ENCODE measurements at places on chromosomes 1 and 21.

DNA sequence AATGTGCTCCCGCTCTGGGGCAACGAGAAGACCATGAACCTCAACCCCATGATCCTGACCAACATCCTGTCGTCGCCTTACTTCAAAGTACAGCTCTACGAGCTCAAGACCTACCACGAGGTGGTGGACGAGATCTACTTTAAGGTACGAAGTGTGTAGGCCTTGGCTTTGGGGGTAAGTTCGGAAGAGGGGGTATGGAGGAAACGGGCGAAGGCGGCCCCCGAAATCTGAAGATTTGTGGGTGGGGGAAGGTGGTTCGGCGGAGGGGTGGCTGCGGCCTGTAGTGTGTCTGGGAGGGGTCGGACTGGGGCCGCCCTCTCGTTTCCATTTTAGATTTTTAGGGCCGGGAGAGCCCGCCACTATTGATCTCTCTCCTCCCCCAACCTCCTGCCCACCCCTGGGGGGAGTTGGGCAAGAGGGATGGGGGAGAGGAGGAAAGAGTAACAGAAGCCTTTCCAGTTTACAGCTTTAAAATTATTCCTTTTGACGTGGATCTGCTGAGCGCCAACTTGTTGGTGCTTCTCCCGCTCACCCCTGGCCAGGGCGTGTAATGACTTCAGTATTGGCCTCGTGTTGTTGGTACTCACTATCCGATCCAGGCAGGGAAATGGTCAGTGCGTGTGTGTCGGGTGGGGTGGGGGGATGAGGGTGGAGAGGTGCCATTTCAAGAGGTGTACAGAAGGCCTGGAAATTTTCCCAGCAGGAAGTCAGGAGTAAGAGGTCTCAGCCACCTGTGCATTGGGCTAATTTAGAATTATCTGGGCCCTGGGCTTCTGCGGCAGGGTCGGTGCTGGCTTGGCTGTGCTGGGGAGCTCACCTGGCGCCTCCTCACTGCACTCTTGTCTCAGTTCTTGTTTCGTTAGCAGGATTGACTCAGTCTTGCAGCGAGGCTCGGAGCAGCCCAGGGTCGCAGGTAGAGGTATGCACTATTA is 880 bp downstream of the PRPF38B start:
- DNase-seq: no peak

DNA sequence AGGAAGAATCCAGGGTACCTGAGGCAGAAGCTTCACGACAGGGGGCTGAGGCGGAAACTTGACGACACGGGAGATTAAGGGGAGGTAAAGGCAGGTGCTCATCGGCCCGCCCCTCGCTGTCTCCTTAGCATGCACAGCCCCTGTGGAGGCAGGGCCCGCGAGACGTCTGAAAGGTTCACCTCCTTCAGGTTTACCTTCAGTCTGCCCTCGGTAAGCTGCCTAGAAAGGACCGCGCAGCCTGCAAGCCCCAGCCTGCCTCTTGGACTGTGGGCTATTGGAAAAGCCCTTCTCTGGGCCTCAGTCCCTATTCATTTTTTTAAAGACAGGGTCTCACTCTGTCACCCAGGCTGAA is 28.5 kb downstream of the KNCN start:
- no peak for DNase-seq

DNA sequence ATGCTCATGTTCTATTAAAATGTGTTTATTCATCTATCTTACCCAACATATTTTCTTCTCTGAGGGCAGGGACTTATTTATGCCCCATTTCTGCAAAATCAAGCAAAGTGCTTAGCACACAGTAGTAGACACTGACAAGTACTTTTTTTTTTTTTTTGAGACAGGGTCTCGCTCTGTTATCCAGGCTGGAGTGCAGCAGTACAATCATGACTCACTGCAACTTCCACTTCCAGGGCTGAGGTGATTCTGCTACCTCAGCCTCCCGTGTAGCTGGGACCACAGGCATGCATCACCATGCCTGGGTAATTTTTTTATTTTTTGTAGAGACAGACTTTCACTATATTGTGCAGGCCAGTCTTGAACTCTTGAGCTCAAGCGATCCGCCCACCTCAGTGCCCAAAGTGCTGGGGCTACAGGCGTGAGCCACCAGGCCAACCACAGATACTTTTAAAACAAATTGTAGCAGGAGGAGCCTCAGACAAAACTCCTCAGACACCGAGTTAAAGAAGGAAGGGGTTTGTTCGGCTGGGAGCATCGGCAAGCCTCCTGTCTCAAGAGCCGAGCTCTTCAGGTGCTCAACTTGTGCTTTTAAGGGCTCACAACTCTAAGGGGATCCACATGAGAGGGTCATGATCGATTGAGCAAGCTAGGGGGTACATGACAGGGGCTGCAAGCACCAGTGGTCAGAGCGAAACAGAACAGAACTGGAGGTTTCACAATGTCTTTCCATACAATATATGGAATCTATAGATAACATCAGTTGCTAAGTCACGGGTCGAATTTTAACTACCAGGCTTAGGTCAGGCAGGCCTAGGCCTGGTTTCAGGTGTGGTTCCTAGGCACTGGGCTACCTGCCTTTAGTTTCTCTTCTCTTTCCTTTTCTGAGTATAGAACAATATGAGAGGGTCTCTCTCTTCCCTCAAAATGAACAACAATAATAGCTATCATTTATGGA is 5.7 kb upstream of the TMEM167B start:
- no peak for DNase-seq

- no peak for DNase-seq
These were observed 55.4 kb downstream of the SLC37A1 start for GRCh38 chr21:42568866-42569731.

DNA sequence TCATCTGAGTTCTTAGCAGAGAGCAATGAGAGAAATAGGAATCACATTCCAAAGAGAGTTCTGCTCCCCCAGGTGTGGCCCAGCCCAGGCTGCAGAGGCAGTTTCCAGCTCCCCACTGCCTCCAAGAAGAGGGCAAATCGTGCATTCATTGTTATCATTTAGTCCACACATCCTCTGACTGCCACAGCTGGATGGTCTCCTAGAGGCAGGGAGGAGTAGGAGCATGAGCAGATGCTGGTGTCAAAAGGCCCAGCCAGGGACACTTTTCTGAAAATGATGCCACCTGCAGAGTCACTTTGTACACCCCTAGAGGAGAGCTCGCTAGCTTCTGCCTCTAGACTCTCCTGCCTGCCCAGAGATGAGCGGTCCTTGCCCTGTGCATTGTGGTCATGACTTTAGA is 33.6 kb upstream of the GNPAT start:
- DNase-seq: no peak

- DNase-seq: no peak
These were observed 47.5 kb downstream of the TMCO4 start for GRCh38 chr1:19752083-19752696.

DNA sequence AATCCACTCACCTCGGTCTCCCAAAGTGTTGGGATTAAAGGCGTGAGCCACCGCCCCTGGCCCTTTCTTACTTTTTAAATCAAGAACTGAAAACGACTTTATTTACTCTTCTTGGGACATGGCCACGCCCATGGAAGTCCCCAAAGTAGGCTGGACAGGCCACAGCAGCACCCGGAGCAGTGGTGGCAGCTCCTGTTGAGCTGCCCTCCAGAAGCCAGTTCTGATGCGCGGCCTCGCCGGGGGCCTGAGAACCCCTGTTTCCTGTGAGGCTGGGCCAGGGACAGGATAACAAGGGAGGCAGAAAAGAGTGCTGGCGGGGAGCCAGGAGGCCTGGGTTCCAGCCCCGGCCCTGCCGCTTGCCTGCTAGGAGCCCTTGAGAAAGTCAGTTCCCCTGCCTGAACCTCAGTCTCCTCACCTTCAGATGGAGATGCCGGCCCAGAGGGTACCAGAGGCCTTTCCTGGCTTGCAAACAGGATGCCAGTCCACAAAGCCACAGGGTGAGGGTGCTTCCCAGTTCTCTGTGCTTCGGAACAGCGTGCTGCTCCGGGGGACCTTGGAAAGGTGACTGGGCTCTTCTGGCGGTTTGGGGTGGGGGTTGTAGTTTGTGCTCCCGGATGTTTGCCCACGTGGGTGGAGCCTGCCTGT is 59.4 kb downstream of the RUNX3 start:
- DNase-seq: no peak

GRCh38 chr1:171742577-171742922 is 685 bp upstream of the VAMP4 start:
- no peak for DNase-seq

DNA sequence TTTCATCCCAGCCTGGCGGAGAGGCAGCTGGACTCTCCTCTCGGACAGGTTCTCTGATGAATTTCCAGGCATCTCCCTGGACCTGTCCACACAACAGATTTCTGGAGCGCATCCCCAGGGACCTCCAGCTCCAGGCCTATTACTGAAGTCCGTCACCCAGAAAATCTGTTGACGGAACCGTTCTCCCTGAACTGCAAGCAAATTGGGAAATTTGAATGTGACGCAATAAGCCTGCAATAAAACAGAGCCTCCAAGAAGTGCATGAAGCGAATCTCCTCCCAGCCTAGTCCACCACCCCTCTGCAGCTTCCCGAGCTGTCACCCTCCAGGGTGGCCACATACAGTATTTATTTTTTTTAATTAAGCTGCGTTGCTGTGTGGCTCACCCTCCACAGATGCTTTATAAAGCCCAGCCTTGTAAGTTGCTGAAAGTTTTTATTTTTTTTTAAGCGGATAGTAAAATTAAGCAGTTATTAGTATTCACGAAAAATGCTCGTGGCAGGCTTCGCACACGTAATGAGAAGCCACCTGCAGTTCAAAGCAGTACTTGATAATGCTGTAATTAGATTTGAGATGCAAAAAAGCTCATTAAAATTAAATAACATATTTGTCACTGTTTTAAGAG is 173.3 kb downstream of the CAMTA1 start:
- DNase-seq: no peak

DNA sequence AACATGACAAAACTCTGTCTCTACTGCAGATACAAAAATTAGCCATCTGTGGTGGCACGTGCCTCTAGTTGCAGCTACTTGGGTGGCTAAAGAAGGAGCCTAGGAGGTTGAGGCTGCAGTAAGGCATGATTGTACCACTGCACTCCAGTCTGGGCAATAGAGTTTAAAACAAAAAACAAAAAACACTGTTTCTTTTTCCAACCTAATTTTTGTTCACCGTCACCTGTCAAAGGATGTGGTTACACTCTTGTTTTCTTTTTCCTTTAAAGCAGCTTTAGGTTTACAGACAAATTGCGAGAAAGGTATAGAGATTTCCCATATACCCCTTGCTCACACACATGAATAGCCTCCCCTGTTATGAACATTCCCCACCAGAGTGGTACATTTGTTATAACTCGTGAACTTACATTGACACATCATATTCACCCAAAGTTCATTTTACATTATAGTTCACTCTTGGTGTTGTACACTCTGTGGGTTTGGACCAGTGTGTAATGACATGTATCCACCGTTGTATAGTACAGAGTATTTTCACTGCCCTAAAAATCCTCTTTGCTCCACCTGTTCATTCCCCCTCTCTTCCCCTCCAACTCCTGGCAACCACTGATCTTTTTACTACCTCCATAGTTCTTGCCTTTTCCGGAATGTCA is 26.2 kb downstream of the SMG7 start:
- peak; percentile 45 for DNase-seq

GRCh38 chr21:18030248-18030647 is 211.1 kb upstream of the C21orf91 start:
- no peak for DNase-seq

GRCh38 chr1:225737161-225737560 is 40.5 kb upstream of the SRP9 start:
- no peak for DNase-seq

DNA sequence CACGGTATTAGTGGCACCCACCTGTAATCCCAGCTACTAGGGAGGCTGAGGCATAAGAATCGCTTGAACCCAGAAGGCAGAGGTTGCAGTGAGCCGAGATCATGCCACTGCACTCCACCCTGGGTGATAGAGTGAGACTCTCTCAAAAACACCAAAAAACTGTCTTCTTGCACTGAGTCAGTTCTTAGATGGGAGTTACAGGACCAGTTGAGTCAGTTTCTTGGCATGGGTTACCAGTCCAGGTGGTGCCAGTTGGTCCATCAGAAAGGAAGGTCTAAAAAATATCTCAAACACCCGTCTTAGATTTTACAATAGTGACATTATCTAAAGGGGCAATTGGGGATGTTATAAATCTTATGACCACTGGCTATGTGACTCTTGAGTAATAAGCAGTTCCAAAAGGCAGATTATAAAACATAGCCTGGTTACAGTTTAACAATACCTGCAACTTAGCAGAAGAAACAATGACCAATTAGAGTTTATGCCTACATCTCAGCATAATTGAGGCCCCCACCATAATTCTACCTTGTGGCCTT is 206.9 kb upstream of the FGGY start:
- no peak for DNase-seq

DNA sequence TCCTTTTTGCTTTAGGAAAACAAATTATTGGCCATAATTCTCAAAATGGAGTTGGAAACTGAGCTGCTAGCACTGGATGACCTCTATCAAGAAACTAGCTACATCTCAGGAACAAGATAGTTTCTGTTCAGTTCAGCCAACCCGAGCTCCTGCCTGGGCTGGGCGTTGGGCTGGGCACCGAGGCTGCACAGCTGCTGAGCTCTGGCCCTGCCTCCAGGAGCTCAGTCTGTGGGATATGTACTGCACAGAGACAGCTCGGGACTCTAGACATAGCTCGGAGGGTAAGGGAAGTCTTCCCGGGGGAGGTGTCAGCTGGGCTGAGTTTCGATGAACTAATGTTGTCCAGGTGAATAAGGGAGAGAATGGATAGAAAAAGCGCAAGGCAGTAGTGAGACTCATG is 24.5 kb upstream of the SLC1A7 start:
- no peak for DNase-seq

- DNase-seq: no peak
These were observed 934 bp downstream of the SCP2 start for GRCh38 chr1:52928015-52928404.

- no peak for DNase-seq
These were observed 221.3 kb downstream of the FOXD2 start for GRCh38 chr1:47659146-47659545.

DNA sequence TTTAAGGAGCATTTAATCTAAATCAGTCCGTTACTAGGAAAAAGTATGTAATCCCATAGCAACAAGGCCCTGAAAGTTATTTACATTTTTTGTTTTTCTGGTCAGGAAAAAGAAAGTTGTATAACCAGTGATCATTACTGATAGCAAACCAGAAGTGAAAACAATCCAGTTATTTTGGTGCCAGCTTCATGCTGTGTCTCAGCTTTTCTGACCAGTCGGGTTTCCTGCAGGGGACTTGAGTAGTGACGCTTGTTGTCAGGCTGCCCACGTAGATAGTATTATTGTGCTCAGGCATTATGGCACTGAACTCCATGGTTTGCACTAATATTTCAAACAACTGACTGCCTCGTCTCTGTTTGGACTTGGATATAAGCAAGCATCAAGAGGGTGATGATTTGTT is 55.2 kb downstream of the SASS6 start:
- no peak for DNase-seq

GRCh38 chr1:214086945-214087344 is 99.2 kb downstream of the PROX1 start:
- DNase-seq: no peak

DNA sequence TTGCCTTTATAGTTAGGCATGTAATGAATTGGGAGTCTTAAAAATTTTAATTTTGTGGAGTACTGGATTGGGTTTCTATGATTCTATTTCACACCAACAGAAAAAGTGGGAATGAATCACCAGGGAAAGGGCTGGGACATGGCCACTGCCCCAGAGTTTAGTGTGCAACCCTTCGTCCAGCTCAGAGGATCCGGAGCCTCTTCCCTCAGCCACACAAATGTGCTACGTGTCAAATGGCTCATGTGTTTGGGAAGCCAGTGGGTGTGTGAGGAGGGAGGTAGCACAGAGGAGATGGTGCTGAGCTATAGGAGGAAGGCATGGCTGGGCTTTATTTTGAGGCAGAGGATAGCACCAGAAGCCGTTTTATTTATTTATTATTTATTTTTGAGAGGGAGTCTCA is 247.3 kb downstream of the SIPA1L2 start:
- DNase-seq: no peak
